ENCODE measurements at places on chromosomes 3 and 15. TPM values are rescaled to one million over a fixed set of nuclear protein-coding genes. Genes with fewer than 3 reads are reported as not detected.

Gene ABHD17C
- 0.96 TPM for total RNA-seq

Gene THRB
- 24.7 TPM for total RNA-seq

Gene NANOGP8
- not detected for total RNA-seq

Gene C3orf33
- not detected for total RNA-seq

Gene ACTRT3
- total RNA-seq = 0.32 TPM

Gene WNT7A
- not detected for total RNA-seq

- H3K27ac ChIP-seq = no peak overlapping the region
- no peaks in the 10 kb centered on the region for H3K27me3 ChIP-seq
- DNase-seq = no peak
- H3K4me1 ChIP-seq = peaks cover 25% of the 10 kb centered on the region
Measured at GRCh38 chr3:15367059-15367458, 34.7 kb upstream of the SH3BP5 start.

DNA sequence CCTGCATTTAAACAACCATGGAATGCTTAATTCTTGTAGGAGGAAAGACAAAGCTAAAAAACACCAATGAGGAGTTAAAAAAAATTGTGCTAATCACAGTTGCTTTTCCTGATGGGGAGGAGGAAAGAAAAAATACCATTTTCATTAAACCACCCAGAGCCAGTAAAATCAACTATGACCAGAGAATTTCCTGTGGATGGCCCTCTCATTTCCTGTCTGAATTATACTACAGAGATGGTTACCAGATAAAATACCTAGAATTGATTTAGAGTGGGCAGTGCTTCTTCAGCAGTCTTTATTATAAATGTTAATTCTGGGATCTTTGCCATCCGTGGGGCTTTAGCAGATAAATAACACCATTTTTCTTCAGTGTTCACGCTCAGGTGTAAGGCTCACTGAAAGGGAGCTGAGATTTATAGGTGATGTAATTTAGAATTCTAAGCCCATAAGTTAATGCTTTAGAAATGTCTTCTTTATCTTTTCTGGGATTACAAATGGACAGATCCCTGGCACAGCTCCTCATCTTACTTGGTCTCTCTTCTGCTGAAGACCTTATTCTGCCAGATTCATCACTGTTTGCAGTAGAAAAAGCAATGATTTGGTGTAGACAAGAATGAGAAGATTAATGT, 37.9 kb downstream of the RETNLB start:
- no peak overlapping the region for H3K27ac ChIP-seq
- H3K27me3 ChIP-seq = no peaks in the 10 kb centered on the region
- no peak overlapping the region for H3K4me3 ChIP-seq
- DNase-seq = no peak
- no peaks in the 10 kb centered on the region for H3K4me1 ChIP-seq

DNA sequence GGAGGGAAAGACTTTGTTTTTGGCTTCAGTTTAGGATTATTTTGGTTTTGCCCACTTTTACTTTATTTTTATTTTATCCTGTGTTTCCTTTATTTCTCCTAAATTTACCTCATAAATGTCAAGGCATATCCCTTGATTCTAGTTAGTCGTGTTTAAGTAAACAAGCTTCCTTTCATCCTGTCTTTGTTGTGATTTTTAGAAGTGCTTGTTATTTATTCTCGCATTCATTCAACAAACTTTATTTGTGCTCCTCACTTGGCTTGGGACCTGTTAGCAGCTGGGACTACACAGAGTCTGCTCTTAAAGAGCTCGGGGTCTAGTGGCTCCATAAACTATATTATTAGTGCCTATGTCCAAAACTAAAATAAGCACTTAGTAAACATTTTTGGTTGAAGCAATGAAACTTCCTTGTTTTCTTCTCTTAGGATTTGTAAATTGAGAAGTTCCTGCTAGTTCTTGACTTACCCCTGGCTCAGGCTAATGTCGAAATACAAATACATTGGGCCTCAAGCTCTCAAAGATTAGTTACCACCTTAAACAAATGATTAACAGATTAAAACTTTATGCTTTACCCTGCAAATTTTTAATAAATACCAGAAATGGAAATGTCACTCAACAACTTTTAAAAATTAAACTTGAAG, 19.0 kb upstream of the DMXL2 start:
- H3K4me3 ChIP-seq = no peak overlapping the region
- DNase-seq = no peak
- no peaks in the 10 kb centered on the region for H3K36me3 ChIP-seq
- no peaks in the 10 kb centered on the region for H3K27me3 ChIP-seq

DNA sequence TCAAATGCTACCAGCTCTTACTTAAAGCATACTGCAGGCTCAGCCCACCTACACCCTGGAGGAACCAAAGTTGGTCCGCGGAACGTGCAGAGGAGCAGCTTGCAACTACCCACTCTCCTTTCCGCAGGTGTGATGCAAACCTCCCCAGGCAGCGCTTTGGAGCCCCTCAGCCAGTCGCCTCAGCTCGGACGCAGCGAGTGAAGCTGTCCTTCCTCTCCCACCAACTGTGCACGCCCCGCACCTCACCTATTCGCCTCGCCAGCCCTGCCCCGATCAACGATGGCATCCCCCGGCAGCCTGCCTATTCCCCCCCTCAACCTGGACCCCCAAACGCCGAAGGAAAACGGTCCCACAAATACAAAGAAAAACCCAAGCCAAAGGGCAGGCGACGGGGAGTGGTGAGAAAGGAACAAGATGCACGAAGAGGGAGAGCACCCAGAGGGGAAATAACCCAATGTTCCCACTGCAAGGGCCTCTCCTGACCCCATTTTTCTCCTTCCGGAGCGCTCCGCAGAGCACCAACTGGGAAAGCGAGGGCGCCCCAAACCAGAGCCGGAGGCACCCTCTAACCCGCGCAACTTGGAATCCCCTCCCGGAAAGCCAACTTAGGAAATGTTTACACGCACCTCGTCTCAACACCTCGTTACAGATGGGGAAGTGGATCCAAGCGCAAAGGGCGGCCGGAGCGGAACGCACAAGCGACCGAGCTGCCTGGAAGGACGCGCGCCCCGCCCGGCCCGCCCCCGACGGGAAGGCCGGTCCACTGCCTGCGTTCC, 665 bp downstream of the GLB1 start:
- no peaks in the 10 kb centered on the region for H3K27me3 ChIP-seq
- H3K36me3 ChIP-seq = peaks cover 17% of the 10 kb centered on the region

DNA sequence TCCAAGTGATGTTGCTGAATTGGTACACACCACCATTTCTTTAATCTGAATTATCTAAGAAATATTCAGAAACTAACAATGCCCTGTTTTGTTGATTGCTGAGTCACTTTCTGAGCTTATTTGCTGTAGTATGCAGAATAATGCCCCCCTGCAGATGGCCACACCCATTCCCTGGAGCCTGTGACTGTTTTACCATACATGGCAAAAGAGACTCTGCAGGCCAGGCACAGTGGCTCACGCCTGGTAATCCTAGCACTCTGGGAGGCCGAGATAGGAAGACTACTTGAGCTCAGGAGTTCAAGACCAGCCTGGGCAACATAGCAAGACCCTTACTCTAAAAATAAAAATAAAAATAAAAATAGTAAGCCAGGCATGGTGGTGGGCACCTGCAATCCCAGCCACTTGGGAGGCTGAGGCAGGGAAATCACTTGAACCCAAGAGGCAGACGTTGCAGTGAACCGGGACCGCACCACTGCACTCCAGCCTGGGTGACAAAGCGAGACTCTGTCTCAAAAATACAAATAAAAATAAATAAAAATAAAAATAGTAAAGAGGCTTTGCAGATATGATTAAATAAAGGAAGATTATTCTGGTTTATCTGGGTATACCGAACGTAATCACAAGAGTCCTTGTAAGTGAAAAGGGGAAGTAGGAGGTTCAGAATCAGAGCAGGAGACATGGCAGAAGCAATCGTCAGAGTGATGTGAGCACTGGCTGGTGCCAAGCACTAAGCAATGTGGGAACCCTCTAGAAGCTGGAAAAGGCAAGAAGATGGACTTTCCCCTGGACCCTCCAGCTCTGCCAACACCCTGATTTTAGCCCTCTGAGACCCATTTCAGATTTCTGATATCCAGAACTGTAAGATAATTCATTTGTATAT, 19.0 kb downstream of the PCYT1A start:
- H3K36me3 ChIP-seq = peaks cover 68% of the 10 kb centered on the region
- H3K4me3 ChIP-seq = no peak overlapping the region

DNA sequence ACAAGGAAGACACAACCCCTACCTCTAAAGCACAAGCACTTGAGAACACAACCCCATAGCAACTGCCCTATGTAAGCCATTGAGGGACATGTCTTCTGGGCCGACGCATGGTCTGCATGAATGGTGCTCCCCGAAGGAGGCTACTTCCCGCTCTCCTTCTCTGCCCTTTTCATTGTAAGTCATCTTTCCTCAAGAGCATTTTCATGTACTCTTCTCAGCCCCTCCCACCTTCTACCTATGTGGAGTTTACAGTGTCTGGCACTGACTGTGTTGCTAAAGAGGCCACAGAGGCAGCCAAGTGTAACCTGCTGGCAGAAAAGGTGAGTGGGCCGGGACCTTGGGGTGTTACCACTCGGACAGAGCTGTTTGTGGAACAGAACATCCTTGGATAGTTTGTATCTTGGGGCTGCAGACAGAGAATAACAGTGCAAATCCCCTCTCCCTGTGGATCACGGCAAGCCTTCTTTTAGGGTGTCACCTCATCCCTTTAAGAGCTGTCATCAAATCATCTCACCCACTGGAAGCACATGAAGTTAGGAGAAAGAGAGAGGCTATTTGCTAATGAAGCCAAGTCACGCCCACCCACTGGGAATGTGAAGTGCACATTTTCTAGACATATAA, 5.6 kb downstream of the AHSG start:
- H3K4me1 ChIP-seq = peaks cover 4% of the 10 kb centered on the region
- H3K36me3 ChIP-seq = no peaks in the 10 kb centered on the region
- no peak overlapping the region for H3K4me3 ChIP-seq
- H3K27me3 ChIP-seq = no peaks in the 10 kb centered on the region

- no peaks in the 10 kb centered on the region for H3K4me1 ChIP-seq
- peak overlapping the region; percentile 30 for H3K27ac ChIP-seq
- no peak overlapping the region for H3K4me3 ChIP-seq
- H3K36me3 ChIP-seq = peaks cover 42% of the 10 kb centered on the region
- no peak for DNase-seq
Measured at GRCh38 chr15:78023865-78024518, 53.5 kb downstream of the TBC1D2B start.

- H3K27me3 ChIP-seq = no peaks in the 10 kb centered on the region
- H3K27ac ChIP-seq = peak overlapping the region; percentile 87
- no peak for DNase-seq
- peaks cover 51% of the 10 kb centered on the region for H3K4me1 ChIP-seq
Measured at GRCh38 chr15:62457100-62457499, 292.0 kb upstream of the C2CD4B start.

DNA sequence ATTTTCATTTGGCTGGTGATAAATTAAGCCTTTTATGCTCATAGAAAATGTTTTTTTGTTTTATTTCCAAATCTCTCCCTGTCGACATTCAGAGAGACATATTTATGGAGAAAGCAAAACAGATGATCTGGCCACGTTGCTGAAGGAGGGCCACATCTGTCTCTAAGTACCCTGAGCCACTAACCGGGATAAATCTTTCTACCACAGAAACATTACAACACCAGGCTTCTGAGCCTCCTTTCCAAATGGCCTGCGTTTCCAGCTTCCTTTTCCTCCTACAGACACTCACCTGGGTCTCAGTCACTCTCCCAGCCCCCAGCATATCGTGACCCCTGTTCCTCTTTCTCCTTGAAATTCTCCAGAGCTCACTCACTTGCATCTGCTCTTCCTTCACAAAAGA, 161.0 kb downstream of the ARRDC4 start:
- no peaks in the 10 kb centered on the region for H3K36me3 ChIP-seq
- DNase-seq = no peak
- no peaks in the 10 kb centered on the region for H3K27me3 ChIP-seq
- H3K4me1 ChIP-seq = no peaks in the 10 kb centered on the region

- DNase-seq = no peak
- no peak overlapping the region for H3K27ac ChIP-seq
- no peaks in the 10 kb centered on the region for H3K27me3 ChIP-seq
- H3K4me3 ChIP-seq = no peak overlapping the region
- H3K4me1 ChIP-seq = no peaks in the 10 kb centered on the region
Measured at GRCh38 chr15:85913461-85913860, 118.7 kb upstream of the KLHL25 start.

- H3K36me3 ChIP-seq = no peaks in the 10 kb centered on the region
- H3K27me3 ChIP-seq = no peaks in the 10 kb centered on the region
- no peak overlapping the region for H3K27ac ChIP-seq
Measured at GRCh38 chr15:85475317-85475701, 94.9 kb downstream of the AKAP13 start.

- peak within 1 kb of the TSS; percentile 82 for H3K27ac ChIP-seq
- H3K4me3 ChIP-seq = peak within 1 kb of the TSS; percentile 76
Measured at GRCh38 chr3:122382888-122383666, at the start of gene MIX23. MIX23 (minus strand) TSS chr3:122383231; CDS start chr3:122383224, 7 bp downstream.
